ENCODE measurements at places on chromosomes 11 and 22.

- DNase-seq, result no peak
Measured at GRCh38 chr11:19713196-19714021, 772 bp downstream of the NAV2 start.

DNA sequence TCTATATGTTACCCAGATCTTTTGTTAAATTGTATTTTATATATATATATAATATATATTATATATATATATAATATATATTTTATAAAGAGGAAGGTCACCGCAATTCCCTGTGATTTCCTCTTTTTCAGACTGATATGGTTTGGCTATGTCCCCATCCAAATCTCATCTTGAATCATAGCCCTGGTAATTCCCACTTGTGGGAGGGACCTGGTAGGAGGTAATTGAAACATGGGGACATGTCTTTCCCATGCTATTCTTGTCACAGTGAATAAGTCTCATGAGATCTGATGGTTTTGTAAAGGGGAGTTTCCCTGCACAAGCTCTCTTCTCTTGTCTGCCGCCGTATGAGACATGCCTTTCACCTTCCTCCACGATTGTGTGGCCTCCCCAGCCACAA, 157.6 kb downstream of the RAB38 start:
- no peak for DNase-seq

DNA sequence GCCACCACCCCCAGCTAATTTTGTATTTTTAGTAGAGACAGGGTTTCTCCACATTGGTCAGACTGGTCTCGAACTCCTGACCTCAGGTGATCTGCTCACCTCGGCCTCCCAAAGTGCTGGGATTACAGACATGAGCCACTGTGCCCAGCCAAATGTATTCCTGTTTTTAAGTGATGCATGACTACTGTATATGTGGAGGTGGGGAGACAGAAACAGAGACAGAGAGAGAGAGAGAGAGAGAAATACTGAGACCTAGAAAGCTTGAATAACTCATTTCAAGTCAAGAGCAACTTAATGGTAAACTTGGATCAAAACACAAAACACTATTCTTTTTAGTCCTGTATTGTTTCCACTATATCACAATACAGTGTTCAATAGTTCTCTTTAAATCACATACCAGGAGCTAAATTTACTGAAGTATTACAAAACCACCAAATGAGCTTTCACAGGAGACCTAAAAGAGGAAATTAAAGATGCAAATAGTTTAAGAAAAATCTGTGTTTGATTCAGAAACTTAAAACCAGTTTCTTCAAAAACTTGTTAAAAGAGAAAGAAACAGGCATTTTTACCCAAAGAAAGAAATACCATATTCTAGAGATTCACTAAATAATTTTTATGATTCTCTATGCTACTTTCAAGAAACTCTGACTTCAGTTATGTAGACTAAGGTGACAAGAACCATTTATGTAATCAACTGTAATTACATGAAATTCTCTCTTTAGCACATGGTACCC, 188.7 kb downstream of the ETS1 start:
- no peak for DNase-seq

- peak; percentile 80 for DNase-seq
Measured at GRCh38 chr22:49934891-49935557, 16.6 kb downstream of the CRELD2 start.

DNA sequence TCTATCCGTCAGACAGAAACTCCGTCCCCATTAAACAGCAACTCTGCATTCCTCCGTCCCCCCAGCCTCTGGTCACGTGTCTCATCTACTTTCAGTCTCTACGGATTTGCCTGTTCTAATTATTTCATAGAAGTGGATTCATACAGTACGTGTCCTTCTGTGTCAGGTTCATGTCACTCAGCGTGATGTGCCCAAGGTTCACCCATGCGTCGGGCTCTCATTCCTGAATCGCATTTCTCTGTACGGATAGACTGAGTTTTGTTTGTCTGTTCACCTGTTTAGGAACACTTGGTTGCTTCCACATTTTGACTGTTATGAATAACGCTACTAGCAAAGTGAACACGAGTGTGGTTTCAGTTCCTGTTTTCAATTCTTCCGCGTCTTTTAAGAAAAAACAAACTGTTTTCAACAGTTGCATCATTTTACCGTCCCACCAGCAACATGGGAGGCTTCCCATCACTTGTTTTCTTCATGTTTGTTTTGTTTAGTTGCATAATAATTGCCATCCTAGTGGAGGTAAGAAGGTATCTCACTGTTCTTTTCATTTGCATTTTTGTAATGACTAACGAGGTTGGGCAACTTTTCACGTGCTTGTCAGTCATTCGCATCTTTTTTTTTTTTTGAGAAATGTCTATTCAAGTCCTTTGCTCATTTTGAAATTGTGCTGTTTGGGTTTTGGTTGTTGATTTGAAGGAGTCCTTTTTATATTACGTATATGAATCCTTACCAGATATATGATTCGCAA, 8.9 kb upstream of the NLRP6 start:
- DNase-seq, result no peak

- DNase-seq, result no peak
Measured at GRCh38 chr11:32953700-32954099, 61.1 kb downstream of the QSER1 start.

GRCh38 chr11:128246364-128246801, 341.0 kb downstream of the ETS1 start:
- DNase-seq, result no peak

- no peak for DNase-seq
Measured at GRCh38 chr11:1340111-1340510, 30.7 kb upstream of the TOLLIP start.

DNA sequence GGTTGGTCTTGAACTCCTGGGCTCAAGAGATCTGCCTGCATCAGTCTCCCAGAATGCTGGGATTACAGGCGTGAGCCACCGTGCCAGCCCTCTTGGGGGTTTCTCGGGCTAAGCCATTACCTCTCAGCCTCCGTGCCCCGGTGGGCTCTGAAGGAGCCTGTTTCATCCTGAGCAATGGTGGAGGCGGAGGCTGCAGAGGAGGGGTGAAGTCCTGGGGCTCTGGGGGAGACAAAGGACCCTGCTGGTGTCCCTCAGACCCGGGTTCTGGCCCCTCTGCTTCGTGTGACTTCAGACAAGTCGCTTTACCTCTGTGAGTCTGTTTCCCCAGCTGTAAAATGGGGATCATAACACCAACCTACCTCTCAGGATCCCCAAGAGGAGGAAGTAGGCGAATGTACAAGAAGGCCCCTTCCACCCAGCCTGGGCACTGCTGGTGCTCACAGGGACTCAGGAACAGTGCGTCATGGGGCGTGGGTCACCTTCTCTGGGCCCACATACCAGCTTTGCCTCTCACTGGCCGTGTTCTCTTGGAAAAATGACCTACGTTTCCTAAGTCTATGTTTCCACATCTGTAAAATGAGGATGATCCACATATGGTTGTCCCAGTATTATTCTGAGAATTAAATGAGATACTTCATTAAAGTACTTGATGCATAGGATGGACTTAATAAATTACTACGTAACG, 36.8 kb downstream of the RIBC2 start:
- DNase-seq, result no peak

DNA sequence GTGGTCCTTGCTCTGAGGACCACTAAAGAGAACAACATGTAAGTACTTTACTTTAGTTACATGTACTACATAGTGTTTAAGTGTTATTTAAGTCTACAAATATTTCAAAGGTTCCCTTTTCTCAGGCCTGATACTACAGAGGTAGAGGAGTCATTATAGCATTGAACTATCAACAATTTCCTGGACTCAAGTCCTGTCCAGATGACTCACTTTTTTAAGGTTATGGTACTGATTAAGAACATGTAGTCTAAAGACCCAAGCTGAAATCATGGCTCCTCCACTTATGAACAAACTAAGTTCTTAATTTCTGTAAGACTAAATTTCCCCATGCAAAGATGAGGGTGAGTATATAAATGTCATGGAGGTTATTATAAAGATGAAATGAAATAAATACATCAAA, 74.7 kb downstream of the NARS2 start:
- no peak for DNase-seq

- DNase-seq, result no peak
Measured at GRCh38 chr11:47606731-47607130, 12.5 kb upstream of the C1QTNF4 start.

DNA sequence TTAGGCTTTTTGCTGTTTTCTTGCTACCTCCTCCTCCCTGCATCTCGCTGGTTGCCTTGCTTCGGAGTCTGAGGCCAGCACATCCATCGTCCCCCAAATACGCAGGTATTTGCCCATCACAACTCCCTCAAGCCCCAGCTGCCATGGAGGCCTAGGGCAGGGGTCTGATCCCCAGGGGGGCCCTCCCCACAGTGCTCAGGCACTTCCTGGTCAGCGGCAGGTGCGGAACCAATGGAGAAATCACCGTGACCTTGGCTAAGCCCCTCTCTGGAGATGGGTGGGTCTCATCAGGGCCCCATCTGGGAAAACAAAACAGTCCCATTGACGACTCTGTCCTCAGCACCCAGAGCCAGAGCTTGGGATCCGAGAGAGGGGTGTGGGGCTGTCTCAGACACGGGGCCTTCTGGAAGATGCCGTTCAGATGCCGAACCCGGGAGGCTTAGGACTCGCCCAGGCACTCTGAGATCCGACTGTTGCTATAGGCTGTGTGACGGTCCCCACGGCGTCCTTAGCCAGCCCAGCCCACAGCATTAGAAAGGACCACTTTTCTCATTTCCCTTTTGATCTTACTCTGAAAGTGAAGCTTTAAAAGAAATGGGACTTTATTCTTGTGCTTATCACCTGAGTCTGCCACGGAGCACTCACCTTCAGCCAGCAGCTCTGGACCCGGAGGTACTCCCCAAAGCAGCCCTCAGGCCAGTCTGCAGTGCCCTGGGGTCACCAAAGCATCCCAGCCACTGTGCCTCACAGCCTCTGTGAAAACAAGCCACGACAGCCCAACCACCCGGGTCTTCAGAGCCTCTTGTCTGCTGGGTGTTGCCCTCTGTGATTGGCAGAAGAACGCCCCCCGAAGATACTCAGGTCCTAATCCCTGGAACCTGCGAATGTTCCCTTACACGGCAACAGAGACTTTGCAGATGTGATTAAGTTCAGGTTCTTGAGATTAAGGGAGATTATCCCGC, 61.2 kb upstream of the SLC22A12 start:
- no peak for DNase-seq

DNA sequence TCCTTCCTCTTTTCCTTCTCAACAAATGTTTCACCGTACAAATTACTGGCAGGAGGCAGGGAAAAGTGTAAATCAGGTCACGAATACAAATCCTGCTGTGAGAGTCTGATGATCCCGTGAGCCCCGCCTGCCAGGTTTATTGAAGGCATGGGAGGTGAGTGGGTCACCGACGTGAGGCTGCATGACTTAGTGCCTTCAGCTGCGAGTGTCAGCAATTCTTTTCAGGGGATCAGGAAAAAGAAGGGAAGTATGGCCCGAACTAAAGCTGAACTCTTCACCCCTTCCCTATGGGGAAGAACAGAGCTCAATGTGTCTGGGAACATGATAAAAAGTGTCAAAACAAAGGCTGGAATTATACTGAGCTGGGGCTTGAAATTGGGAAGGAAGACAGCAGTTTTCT, 166.2 kb downstream of the OPCML start:
- no peak for DNase-seq

- no peak for DNase-seq
Measured at GRCh38 chr11:91178366-91178765, 955.5 kb upstream of the CHORDC1 start.
